GM03348 (cell line): ENCODE measurements at places on chromosomes 1 and 21.

- no peak for DNase-seq
These were observed 402.1 kb upstream of the B3GALT2 start for GRCh38 chr1:193588311-193589082.

GRCh38 chr1:246711548-246712003 is 12.6 kb upstream of the SCCPDH start:
- no peak for DNase-seq

GRCh38 chr1:119940697-119941096 is 44.4 kb upstream of the ADAM30 start:
- no peak for DNase-seq

GRCh38 chr1:206909161-206909882 is 12.1 kb downstream of the IL24 start:
- DNase-seq, result peak; percentile 48

DNA sequence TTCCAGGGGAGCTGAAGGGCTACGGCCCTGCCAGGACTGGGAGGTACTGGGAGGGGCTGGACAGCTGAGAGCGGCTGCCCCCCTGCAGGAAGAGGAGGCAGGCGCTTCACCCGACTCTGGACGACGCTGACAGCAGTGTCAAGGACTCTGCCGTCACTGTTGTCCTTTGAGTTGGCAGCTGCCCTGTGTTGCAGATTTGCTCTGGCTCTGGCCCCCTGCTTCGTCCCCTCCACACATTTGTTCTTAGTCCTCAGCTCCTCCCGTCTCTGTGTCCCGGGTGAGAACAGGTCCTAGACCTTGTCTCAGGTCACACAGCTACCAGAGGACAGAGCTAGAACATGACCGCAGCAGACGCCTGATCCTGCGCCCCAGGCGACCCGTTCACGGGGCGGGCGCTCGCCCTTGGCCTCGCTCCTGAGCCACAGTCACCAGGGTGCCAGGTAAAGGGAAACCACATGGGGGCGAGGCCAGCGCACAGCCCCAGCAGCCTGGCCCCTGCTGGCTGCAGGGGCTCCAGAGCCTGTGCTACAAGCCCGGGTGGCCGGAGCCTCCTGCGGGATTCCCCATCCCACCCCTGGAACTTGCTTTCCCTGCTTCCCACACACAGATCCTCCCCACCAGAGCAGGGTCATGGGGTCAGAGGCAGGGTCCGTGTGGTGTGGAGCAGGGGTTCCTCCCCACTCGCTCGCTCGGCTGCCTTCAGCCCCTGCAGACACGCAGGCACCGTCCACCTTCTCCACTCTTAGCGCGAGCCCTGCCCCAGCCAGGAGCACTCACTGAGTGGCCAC is 10.7 kb upstream of the NPHP4 start:
- DNase-seq, result no peak

DNA sequence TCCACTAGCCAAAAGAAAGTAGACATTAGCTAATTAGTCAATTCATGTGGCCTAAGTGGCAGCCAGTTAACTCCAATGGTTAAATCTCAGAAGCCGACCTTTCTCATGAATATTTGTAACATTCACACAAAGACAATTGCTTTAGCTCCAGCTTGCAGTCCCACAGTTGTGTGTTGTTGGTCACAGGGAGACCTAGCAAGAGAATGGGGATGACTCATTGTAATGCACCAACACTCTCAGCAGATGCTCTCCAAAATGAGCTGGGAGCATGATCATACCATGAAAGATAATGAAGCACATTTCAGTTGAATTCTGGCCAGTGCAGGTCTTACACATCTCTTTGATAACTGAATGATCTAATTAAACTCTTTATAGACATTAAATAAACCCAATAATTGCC is 160.4 kb downstream of the HLX start:
- DNase-seq, result peak; percentile 44

DNA sequence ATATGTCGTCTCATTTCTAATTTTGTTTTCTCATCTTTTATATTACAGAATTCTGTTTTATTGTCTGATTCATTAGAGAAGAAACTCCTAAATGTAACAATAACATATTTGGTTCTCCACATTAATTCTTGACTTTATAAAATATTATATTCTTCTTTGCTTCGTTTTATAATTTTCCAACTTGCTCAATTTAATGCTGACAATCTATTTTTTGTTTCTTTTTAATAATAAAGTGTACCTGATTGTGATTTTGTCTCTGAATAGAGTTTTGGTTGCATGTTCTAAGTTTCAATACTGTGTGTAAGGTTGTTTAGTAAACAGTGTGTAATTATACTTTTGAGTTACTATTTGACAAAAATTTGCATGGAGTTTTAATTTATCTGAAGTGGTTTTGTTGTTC is 131.0 kb upstream of the C1orf105 start:
- DNase-seq, result no peak

- DNase-seq, result no peak
These were observed 840.4 kb downstream of the USP25 start for GRCh38 chr21:16570171-16570570.

GRCh38 chr1:112040891-112041740 is 51.6 kb upstream of the KCND3 start:
- no peak for DNase-seq

- DNase-seq, result no peak
These were observed 81.0 kb downstream of the GLIS1 start for GRCh38 chr1:53657891-53658396.

- DNase-seq, result no peak
These were observed 3.7 kb upstream of the IBA57 start for GRCh38 chr1:228161866-228162265.

DNA sequence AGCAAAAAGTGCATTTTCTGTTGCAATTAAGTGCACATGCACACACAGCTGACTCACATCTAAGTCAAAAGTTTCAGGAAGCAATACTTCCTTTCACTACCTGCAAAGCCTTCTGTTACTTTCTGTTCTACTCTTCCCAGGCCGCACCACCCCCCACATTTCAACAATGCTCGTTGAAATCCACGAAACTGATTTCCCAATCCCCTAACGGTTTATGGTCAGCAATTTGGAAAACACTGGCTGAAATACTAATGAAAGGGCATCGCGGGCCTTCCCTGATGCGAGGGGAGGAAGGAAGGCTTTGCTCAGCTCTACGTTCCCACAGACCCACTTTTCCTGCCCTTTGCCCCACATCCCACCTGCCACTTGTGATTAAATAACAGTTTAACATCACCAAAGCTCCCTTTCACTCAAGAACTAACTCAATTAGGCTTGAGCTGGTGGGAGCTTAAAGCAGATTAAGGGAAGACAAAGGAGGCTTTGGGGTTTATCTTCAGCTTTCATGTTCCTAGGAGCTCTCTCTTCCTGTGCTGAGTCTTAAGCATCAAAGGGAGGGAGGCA is 243.2 kb upstream of the RAB4A start:
- no peak for DNase-seq

DNA sequence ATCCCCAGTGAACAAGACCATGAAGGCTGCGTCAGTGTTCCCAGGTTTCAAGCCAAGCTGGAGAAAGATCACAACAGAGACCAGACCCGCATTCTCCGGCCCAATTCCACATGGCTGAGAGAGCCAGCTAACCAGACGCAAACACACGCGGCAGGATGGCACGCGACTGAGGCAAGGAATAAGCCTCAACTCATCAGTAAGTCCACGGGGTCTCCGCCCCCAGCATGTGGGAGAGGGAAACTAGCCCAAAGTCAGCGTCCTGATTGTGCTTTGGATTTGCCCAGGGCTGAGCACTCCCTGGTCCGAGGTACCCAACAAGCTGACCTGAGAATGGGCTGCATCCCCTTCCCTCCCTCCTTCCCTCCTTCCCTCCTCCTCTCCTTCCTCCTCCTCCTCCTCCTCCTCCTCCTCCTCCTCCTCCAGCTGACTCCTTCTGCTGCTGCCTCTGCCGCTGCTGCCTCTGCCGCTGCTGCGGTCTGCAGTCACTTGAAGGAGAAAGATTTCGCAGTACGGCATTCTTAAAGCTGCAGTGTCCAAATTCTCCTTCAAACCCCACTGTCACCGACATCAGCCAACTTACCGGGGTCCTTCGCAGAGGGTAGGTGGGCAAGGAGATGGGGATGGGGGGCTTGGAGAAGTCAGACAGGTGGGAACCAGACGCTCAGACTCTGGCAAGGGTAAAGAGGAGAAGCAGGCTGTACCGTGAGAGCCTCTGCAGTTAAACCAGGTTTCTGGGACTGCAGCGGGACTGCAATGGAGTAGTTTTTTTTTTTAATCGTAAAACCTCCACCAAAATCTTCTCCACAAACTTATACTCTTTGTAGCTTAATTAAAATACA is 33.0 kb upstream of the H6PD start:
- peak; percentile 64 for DNase-seq

DNA sequence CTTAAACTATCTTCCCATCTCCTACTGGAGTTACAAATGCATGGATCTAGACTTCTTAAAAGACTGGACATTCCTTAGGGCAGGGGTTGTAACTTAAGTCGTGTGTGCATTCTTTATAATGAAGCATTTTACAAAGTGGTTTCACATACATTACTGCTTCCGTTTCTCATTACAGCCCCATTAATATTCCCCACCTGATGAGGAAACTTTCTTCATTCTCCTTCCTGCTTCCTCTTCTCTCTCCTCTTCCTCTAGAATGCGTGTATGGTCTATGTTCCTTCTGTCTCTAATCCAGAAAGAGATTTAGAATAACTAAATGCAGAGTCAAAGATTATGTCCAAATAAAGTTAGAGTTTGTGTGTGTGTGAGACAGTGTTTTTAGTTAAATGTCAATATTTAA is 1.8 kb upstream of the CAP1 start:
- no peak for DNase-seq

DNA sequence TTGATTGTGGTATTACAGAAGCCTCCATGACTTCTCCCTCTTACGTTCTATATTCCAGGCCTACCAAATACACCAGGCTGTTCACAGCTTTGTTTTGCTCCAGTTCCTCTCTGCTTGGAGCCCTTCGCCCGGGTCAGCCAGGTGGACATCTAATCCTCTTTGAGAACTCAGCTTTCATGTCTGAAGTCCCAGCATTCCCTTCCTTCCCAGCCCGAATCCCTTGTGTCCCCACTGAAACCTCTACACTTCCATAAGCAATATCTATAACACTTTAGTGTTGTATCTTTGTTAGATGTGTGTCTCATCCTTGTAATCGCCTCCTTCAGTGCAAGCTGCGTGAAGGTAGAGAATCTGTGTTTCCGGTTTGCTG is 1.9 kb downstream of the RNF11 start:
- no peak for DNase-seq

GRCh38 chr1:15959827-15960446 is 16.0 kb downstream of the ZBTB17 start:
- DNase-seq, result no peak

DNA sequence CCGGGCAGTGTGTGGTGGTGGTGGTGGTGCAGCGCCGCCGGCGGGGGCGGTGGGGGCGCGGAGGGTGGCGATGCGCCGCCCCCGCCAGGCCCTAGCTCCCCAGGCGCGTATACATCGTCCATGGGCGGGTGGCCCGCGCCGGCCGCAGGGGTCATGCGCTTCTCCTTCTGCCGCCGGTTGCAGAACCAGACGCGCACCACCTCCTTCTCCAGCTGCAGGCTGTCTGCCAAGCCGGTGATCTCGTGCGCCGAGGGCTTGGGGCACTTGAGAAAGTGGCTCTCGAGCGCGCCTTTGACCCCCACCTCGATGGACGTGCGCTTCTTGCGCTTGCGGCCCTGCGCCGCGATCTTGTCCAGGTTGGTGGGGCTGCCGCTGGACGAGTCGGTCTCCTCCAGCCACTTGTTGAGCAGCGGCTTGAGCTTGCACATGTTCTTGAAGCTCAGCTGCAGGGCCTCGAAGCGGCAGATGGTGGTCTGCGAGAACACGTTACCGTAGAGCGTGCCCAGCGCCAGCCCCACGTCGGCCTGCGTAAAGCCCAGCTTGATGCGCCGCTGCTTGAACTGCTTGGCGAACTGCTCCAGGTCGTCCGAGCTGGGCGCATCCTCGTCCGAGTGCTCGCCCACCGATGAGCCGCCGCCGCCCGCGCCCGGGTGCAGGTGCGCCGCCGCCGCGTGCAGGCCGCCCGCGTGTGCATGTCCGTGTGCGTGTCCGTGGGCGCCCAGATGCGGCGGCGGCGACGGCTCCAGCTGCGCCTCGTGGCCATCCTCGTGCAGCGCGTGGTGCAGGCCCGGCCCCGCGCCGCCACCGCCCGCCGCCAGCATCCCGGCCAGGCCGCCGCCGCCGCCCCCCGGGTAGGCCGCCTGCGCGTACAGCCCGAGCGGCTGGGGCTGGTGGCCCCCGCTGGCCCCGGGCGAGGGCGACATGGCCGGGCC is 926 bp downstream of the POU3F1 start:
- DNase-seq, result no peak

DNA sequence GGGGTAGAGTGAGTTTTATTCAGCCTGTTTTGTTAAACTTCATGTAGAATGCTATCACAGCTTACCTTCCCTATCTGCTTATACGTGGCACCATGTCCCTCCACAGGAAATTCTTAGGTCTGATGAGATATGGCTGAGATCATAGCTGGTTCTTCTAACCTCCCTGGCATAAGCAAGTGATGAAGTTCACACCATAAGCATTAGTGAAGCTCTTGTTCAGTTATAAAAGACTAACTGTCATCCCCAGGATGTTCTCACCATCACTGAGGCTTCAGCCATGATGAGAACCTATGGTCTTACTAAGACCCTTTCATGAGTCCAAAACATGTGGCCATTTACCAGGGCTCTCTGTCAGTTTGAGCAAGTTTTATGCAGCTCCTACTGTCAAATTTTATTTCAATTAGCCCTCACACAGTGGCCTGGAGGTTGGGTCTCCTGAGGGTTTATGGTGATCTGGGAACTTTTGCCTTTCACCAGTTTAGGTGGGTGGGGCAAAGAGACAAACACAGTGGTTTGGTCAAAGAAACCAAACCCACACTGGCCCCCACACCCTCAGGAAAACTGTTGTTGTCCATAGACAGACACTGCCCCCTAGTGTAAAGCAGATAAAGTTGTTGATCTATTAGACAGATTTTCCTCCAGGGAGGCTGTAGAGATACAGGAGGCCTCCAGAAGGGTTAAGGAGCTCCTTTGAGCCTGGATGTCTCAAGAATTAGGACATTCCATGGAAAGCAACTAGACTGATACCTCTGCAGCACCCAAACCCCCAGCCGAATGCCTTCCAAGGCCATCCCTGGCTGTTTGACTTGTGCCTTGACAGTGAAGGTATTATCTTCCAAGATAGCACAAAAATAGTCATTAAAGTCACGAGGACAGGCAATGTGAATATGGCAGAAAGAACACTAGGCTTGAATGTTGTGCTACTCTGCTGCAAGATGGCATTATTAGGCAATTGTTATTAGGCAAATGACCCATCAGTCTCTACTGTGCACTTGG is 5.0 kb downstream of the SLC22A15 start:
- DNase-seq, result peak; percentile 72
